ENCODE measurements at places on chromosomes 13 and 19. TPM values are rescaled to one million over a fixed set of nuclear protein-coding genes. Genes with fewer than 3 reads are reported as not detected.

The TSHZ3 gene
- 1.8 TPM for total RNA-seq

The COL4A1 gene
- 1,045 TPM for total RNA-seq

The C19orf38 gene
- total RNA-seq, result 0.55 TPM

The MCEMP1 gene
- total RNA-seq, result not detected

DNA sequence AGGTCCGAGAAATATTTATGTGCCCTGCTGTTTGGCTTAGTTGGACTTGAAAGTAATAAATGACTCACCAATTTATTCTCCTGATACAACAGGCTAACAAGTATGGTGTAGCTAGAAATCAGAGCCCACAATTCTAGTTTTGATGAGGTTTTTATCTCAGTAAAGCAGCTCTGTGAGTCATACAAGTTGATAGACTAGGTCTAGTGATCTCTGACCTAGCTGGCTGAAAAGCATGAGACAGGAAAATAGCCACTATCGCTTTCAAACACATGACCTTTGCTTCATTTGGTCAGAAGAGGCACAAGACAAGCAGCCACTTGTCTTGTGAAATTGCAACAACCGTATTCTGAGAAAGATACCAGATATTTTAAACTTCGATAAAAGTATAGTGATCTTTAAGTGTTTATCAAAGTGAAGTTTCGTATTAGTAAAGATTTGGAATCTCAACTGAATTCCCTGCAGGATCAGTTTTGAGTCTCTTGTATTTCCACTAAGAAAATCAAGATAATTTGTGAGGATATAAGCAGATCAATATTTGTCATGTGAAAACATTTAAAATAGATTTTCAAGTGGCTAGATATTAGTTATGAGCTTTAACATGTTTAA, 126.7 kb downstream of the MAB21L1 start:
- no peak for DNase-seq

Measured in kidney epithelial cell (primary cell).